ENCODE measurements at places on chromosomes 3 and 15.

DNA sequence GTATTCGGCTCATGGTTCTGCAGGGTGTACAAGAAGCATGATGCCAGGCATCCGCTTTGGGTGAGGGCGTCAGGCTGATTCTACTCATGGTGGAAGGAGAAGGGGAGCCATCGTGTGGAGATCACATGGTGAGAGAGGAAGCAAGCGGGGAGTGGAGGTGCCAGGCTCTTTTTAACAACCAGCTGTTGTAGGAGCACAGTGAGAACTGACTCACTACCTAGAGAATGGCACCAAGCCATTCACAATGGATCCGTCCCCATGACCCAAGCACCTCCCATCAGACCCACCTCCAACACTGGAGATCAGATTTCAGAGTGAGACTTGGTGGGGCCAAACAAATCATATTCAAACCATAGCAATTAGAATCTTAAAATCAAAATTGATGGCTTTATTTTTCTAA, 259.8 kb upstream of the CTDSPL start:
- no peak for DNase-seq

- DNase-seq = no peak
Measured at GRCh38 chr3:19711160-19711782, 222.7 kb downstream of the EFHB start.

DNA sequence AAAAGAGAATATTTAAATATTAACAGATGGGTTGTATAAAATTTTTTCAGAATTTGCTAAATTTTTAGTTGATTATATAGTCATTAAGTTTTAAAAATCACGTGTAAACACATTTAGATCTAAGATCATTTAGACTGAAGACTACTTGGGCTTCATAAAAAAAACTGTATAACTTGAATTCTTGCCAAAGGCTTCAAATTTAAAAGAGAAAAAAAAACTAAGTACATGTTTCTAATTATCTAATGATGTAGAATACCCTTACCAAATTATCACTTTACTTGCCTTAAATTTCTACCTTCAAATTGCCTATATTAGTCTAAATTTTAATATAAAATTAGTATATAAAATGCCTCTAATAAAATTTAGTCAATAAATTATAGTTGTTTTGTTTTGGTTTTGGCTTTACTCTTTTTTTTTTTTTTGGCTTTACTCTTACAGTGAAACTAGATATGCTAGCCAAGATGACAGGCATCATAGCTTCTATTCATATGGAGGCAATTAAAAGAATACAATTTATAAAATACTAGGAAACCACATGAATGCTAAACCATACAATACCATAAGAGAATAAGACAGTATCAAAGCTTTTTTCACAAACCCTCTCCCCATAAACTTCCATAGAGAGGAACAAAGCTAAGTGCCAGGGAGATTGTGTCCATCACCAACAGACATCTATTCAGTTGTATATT, 183.1 kb upstream of the KCNMB2 start:
- DNase-seq = no peak

- DNase-seq = no peak
Measured at GRCh38 chr3:31392568-31392967, 140.2 kb upstream of the STT3B start.

- DNase-seq = no peak
Measured at GRCh38 chr3:45123030-45123429, 23.1 kb downstream of the CDCP1 start.

- no peak for DNase-seq
Measured at GRCh38 chr3:49910409-49911123, 6.9 kb upstream of the MST1R start.

DNA sequence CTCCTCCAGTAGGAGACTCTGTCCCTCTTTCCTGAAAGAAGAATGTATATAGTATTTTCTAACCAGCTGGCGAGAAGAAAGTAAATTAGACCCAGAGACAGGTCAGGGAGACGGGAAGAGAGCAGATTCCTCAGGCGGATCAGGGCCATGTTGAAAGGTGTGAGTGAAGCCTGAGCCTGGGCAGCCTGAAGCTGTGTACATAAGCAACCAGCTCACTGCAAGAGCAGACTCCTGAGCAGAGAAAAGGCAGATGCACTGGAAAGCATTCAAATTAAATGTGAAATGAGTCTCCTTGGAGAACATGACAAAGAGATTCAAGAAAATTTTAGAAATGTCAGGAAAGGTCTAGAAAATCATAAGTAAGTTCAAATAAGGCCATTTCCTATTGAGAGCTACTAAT, 165.8 kb downstream of the GOLIM4 start:
- no peak for DNase-seq
